ENCODE measurements at places on chromosomes 5 and 9.

DNA sequence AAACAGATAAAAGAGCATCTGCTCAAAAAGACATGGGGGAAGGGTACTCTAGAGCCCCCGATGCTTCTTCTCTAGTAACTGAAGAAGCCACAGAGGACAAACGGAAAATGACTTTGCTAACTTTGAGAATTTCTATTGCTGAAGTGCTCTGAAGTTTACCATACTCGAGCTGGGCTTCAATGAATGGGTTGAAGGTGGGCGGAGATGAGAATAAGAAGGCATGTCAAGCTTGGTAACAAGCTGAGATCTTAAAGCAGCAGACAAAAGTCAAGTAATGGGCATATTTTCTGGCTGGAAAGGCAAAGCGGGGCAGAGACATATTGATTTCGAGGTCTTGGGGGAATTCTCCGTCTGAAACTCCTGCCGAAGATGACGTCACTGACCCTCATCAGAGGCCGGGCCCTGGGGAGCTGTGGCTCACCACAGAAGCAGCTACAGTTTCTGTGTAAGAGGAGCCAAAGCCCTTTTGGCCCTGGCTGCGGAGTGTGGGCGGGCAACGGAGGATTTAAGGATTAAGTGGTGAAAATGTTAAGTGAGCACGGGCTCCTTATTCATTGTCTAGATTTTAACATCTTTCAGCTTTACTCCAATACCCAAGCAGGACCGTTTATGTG, 115.8 kb upstream of the SLIT3 start:
- no peak for DNase-seq

DNA sequence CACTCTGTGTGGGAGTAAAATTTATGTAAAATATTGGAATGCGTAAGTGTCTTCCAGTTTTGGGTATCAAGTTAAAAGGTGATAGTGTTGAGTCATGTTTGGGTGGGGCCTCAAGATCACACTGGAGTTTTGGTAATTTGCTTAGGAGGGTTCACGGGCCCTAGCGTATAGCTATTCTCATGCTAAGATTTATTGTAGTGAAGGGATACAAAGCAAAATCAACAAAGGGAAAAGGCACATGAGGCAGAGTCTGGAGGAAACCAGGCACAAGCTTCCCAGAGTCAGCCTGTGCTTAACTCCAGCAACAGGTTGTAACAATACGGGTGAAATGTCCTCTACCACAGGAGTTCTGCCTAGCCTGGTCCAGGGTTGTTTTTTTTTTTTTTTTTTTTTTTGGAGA, 20.2 kb downstream of the HSPA4 start:
- DNase-seq = no peak

DNA sequence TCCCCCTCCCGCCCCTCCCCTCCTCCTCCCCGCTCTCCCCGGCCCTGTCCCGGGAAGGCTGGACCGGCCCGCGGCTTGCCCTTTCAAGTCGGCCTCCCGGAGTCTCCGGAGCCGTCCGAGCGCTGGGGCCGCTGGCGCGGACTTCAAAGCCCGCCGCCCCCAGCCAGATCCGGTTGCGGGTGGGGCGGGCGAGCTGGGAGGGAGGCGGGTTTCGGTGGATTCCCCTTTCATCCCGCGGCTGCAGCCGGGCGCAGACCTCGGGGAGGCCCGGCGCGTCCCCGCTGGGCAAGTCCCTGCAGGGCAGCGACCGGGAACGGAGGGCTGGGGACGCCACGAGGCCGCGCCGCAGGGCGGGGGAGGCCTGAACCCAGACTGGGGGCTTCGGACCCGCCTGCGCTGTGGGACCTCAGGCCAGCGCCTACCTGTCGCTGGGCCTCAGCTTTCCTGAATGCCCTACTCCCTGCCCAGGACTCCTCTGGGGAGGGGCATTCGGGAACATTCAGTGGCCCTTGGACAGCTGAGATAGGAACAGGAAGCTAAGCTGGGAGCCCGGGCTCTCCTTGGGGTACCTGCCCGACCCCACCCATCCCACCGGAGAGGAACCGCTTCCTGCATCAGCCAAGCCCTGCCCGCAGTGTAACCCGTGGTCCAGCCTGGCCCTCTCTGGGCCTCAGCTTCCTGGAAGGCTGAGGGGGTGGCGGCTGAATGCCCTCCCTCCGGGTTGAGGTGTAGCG, 23.4 kb downstream of the C9orf50 start:
- DNase-seq = no peak

DNA sequence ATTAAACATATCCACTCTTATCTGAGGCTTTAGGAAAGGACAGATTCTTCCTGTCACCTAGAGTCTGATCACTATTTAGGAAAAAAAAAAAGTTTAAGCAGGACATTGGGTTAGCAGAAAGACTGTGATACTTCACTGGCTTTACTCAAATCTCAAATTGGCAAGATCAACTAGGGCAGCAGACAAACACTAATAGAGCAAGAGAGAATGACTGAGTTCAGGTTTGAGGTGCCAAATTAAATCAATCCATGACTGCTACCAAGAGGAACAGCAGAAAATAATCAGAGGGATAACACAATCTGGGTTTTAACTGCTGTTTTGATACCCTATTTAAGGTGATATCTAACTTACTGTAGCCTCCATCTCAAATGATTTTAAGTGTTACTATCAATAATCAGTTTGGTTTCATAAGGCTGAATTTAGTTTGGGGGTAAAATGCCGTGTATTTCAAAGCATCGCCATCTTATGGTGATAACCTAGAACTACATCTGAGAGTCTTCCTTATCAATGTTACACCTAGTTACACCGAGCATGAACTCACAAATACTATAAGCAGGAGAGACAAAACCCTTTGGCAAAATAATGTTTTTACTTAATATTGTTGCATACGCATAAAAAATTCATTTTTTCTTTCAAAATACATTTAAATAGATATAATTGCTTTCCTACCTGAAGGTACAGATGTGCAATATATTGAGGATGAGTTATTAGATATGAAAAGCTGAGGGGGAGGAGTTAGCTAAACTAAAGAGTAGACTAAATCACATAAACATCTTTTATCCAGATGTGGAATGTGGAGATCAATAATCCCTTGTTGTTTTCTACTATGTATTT, 286.4 kb upstream of the CDH12 start:
- no peak for DNase-seq

- DNase-seq = no peak
Observed at GRCh38 chr5:79875230-79875629, 115.8 kb downstream of the MTX3 start.

GRCh38 chr9:83382421-83382820, 155.8 kb downstream of the FRMD3 start:
- no peak for DNase-seq

GRCh38 chr9:97735070-97735600, 38.0 kb upstream of the XPA start:
- DNase-seq = no peak

DNA sequence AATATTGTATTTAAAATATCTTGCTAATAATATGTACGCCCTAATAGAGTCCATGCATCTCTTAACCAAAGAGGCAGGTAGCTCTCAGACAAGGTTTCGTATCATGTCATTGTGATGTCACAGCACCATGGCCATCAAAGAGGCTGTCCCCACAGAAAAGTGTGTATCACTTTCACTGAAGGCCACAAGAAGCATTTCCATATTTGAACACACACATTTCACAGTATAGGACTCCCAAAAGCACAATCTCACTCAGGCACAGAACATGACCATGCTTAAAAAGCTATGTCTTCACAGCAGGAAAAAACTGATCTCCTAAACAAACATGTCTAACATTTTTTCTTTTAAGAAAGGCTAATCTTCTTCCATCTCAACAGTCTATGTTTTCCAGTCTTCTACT, 133.8 kb downstream of the DENND1A start:
- DNase-seq = no peak
